ENCODE measurements at places on chromosomes 13 and 19.

DNA sequence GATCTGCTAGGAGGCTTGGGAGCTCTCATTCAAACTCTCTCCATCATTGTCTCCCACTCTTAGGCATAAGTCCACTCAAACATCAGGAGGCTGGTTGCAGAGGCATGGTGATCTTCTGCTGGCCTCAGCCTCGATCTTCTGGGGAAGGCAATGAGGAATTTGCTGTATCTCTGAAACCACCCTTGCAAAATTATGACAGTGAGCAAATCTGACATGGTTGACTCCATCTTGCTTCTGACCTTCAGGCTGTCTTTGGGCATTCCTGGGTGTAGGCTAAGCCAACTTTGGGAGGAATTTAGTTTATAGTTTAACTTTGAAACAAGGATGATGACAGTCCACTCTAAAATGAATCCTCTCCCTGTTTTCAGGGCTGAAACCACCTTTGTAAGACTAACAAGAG is 84.1 kb upstream of the ABCC4 start:
- no peak for DNase-seq

DNA sequence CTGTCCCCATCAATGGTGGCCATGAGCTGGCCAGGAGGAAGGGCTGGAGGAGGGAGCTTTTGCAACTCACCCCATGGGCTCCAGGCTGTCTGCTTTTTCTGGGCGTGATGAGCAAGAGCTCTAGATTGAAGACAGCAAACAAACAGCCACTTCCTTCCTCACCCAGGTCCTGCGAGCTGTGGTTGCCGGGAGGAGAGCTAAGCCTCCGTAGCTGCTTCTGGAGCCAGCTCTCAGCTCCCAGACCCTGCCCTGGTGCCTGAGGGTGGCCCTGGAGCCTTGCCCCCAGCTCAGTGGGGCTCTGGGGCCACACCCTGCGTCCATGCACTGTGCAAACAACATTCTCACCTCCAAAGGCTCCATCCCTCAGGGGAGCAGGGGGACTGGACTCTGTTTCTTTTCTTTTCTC is 6.2 kb downstream of the MYO1F start:
- peak; percentile 57 for DNase-seq

- DNase-seq: no peak
Observed at GRCh38 chr19:57053401-57053800, 66.4 kb upstream of the USP29 start.

DNA sequence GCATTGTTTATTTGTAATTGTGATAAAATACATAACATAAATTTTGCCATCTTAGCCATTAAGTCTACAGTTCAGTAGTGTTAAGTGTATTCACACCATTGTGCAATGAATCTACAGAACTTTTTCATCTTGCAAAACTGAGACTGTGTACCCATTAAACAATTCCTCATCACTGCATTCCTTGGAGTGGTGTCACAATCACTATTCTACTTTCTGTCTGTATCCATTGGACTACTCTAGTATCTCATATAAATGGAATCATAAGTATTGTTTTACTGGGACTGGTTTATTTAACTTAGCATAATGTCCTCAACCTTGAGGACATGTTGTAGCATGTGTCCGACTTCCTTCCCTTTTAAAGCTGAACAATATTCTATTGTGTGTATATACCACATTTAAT is 36.8 kb downstream of the UFM1 start:
- DNase-seq: peak; percentile 59

GRCh38 chr13:102405499-102406100 is 3.8 kb upstream of the FGF14 start:
- no peak for DNase-seq

DNA sequence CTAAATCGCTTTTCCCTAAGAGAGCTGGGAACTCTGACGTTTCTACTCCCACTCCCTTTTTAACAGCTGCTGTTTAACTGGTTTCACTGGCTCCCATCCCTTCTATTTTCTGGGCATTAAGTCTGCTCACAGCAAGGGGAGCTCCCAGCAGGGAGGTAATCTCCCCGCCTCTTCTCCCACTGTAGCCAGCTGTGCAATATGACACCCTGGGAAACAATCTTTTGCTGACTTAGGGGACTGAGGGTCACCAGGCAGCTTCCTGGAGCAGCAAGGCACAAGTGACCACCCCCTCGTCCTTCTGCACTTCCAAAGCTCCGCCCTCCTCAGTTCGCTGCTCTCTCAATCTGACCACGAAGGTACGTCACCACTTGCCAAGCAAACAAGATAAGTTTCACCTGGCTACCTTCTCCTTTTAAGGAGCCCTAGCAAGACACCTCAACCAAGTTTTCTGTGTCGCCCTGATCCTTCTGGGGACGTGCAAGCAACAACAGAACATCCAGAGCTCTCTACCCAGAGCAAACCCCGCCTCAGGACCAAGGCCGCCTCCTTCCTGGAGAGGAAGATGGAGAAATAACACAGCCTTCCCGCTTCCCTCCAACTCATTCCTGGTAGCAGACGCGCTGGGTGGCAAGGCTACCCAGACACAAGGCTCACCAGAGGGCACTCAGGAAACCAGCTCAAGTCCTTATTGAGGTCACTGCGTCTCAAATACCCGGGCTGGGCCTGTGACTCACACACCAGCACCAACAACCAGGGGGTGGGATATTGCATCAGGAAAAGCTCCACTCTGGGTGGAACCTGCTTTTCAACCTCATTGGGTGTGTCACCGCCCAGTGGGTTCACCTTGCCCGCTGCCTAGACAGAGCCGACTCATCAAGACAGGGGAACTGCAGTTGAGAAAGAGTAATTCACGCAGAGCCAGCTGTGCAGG is 92.4 kb downstream of the STK24 start:
- peak; percentile 89 for DNase-seq

DNA sequence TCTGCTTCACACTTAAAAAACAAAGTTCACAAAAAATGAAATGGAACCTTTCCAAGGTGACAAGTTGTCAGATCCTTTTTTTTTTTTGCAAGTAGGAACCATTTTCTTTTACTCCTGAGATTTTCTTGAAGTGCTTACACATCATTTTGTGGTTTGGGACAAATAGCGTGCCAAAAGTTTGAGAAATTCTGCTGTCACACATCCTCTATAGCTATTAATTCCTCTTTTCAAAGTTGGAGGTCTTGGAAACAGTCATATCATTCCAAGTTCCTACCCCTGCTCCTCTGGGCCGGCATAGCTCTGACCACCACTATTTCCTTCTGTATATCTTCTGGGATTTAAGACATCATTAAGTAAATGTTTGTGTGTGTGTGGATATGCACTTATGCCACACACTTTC is 421.6 kb upstream of the SLC10A2 start:
- no peak for DNase-seq

GRCh38 chr13:92963029-92963428 is 263.6 kb upstream of the GPC6 start:
- DNase-seq: peak; percentile 33

GRCh38 chr19:10543420-10544241 is at the start of gene ATG4D:
Gene ATG4D, plus strand, starts transcription at chr19:10543904. Its CDS starts 187 bp downstream, at chr19:10544091.
- peak; percentile 61 for DNase-seq

All from fibroblast of skin of abdomen (primary cell).